Brain microvascular endothelial cell (primary cell): ENCODE measurements at places on chromosomes 6 and 20.

- DNase-seq = no peak
Measured at GRCh38 chr20:57529810-57530209, 4.9 kb upstream of the CTCFL start.

DNA sequence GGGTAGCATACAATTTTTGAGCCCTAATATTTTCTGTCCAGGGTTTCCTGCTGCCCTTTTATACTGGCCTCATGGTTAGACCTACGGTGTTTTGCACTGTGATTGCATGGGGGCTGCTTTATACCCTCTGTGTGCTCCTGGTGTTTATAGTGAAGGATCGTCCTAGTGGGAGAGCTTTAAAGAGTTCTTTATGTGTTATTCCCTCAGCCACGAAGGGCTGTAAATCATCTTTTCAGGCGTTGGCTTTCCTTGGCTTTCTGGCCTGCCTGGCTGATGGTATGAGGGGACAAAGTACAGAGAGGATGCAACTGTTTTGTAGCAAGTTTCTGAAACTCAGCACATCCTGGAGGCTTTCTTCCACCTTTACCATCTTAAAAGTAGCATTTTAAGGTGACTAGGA, 464.3 kb downstream of the EPM2A start:
- no peak for DNase-seq

DNA sequence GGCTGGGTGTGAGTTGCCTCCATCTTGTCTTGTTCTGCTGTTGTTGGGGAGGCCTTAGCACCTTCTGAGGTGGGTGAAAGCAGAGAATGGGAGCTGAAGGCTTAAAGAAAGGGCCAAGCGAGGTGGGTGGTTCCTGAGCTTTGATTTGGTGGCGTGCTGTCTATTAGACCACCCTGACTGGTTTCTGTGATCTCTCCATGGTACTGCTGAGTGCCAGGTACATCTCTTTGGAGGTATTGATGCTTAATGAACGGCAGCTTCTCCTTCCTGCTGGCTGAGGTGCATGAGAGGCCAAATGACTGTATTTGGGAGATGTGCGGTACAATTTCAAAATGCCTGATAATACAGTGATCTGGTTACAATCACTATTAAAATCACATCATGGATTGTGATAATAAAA, 15.4 kb downstream of the RIN2 start:
- no peak for DNase-seq

DNA sequence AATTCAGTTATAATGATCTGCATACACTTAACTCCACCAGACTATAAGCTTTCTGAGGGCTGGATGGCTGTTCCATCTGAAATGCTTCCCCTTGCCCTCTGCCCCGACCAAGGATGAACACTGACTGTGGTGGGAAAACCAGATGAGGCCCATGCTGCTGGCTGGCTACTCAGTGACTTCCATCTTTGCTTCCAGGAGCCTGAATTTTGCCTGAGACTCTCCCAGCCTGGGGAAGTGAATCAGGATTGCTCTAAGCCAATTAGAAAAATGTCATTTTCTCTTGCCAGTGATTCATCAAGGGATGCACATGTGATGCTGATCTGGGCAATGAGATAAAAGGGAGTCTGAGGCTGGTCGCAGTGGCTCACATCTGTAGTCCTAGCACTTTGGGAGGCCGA, 1.7 kb upstream of the TOMM34 start:
- DNase-seq = peak; percentile 58

GRCh38 chr20:57574954-57575353, 14.0 kb downstream of the PCK1 start:
- no peak for DNase-seq

DNA sequence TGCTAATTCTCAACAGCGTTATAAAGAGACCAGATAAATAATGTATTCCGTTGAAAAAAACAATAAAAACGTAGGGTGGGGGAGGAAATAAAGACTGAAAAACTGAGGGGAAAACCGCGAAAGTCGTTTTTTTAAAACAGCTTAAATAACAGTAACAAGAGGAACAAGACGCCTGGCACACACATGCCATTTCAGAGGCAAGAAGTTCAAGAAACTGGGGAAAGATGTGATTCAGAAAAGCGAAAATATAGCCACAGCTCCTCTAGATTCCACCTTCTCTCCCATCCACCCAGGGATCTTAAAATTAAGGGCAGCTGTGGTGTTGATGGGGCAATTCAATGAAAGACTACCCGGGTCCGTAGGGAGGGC, 1.3 kb downstream of the EPB41L2 start:
- DNase-seq = no peak

DNA sequence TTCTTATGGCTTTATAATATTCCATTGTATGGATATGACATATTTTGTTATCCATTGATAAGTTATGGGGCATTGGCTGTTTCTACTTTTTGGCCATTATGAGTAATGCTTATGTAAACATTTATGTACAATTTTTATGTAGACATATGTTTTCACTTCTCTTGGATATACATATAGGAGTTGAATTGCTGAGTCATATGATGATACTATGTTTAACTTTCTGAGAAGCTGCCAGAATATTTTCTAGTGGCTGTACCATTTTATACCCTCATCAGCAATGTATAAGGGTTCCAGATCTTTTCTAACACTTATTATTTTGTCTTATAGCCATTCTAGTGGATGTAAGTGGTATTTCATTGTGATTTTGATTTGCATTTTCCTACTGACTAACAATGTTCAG, 23.1 kb downstream of the OTOR start:
- DNase-seq = no peak

DNA sequence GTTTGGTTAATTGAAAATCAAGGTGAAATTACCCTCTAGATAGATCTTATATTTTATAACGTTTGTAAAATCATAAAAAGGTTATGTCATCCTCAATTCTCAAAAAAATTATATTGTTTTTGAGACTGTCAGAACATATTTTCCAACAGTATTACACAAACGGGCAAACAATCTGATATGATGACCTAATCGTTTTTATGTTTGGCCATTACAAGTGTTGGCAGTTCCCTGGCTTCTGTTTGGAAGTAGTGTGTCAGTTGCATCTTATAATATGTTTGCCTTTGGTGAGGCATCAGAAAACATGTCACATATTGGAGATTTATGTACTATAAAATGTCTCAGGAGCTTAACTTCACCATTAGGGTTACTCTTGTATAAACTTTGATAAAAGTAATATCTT, 308.1 kb upstream of the EPHA7 start:
- no peak for DNase-seq

GRCh38 chr20:3224681-3225421, 14.1 kb downstream of the SLC4A11 start:
- DNase-seq = no peak

GRCh38 chr20:22389836-22390542, 194.4 kb downstream of the FOXA2 start:
- DNase-seq = no peak

DNA sequence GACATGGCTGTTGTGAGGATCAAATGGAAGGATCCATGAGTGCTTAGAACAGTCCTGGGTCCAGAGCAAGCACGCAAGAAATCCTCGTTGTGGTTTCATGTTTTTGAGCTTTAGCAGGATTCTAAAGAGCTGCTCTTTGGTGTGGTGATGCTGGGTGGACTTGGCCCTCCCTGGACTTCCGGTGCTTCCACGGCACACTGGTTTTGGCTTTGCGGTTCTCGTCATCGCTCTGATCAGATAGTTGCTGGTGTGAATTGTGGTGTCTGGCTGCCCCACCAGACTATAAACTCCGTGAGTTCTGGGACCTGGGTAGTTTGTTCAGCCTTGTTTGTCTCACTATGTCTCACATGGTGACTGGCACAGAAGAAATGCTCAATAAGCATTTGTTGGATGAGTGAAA, 3.3 kb downstream of the HNF4A start:
- no peak for DNase-seq

DNA sequence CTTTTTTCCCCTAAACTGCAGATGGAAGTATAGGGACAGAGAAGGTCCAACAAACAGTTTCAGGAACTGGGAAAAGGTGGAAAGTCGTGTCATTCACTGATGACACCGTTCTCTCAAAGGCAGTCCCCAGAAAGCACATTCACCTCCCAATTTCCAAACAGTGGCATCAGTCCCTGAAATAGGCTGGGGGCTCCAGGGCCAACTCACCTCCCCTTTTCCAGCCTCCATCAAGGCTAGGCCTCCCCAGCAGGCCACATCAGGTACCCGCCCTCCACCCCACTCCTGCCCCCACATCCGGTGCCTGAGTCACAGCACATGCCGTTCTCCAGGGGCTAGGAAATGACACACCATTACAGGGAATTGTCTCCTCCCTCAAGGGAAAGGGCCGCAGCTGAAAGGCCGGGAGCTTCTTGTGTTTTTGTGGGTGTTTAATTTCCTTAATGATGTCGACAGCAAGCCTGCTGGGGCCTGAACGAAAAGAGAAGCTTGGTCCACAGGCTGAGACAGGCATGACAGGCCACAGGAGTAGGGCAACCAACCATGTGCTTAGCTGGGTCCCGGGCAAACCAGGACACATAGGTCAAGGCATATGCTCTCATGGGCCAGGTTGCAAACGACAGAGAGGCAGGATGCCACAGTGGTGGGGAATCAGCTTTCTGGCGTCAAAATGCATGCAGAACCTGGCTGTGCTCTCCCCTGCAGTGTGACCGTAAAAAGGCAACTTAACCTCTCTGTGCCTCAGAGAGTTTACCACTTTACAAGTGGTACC, 39.2 kb downstream of the ZMYND8 start:
- DNase-seq = peak; percentile 93

GRCh38 chr20:13221673-13222318, 722 bp downstream of the ISM1 start:
- peak; percentile 37 for DNase-seq

- DNase-seq = no peak
Measured at GRCh38 chr6:70281923-70282311, 21.0 kb downstream of the COL9A1 start.

DNA sequence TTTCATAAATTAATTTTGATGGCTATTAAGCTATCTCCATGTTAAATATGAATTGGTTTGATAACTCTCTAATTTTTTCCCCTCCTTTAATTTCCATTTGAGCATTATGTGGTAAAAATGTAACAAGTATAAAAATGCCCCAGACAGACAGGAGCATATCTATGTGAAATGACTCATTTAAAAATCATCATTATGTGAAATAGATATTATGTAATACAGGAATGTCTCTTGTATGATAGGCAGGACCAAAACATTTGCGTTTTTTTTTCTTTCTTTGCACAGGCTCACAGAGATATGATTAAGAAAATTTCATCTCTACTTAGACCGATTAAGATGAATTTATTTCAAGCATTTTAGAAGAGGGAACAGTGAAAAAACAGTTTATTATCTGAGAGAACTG, 95.8 kb downstream of the AKAP7 start:
- no peak for DNase-seq

GRCh38 chr6:96058082-96058481, 42.3 kb downstream of the FUT9 start:
- no peak for DNase-seq

GRCh38 chr6:138973466-138974153, 14.4 kb downstream of the REPS1 start:
- DNase-seq = peak; percentile 57

GRCh38 chr20:19851861-19852260, 93.8 kb downstream of the RIN2 start:
- DNase-seq = no peak

DNA sequence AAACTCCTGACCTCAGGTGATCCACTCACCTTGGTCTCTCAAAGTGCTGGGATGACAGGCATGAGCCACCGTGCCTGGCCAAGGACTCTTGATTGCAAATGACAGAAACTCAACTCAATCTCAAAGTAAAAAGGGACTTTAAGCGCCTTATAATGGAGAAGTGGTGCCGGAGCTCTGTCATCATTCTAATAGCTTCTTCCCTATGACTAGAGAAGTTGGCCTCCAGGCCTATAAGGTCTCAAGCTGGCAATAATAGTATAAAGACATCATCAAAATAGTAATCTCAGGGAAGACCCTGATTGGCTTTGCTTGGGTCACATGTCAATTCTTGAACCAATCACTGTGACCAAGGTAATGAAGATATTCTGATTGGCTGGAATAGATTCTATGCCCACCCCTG, 8.5 kb upstream of the KIAA1755 start:
- DNase-seq = no peak

DNA sequence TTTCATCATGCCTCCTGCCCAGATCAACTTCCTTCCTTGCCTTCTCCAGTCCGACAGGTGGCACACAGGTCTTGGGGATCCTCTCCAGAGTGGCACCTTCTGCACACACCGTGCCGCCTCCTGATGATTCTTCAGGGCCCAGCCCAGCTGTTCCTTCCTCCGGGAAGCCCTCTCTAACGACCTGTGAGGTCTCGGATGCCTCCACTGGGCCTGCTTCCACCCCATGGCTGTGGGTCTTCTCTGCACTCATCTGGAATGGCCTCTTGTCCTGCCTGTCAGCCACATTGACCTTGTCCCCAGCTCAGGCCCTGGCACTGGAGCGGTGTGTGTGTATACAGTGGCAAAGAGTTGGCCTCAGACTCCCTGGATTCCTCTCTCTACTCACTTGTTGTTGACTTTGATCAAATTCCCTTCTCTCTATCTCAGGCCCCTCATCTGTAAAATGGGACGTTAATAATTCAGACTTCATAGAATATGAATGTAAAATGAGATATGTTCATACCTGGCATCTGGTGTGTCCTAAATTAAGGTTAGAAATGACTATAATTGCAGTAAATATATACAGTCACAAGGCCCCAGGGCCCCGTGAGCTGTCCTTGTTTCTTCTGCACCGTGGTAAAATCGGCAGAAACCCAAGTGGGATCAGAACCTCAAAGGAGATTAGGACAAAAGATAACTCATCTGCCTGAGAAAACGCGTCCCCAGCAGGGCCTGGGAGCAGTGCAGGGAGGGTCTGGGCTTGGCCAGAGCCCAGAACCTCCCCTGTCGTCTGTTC, 1.5 kb downstream of the FAM210B start:
- no peak for DNase-seq

DNA sequence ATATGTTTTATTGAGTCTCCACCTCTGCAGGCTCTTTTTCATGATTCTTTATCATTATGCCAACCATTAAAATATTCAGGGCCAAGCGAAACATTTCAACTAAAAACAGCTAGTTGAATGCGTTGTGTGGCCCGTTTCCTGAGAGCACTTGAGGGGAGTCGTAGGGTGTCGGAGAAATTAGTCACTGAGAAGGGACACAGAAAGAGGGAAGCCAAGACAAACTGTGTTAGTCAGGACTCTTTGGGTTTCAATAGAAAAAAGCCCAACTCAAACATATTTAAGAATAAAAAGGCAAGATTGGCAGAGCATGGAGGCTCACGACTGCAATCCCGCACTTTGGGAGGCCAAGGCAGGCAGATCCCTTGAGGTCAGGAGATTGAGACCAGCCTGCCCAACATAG, 58.9 kb downstream of the MAFB start:
- no peak for DNase-seq

- no peak for DNase-seq
Measured at GRCh38 chr6:148682990-148683389, 63.8 kb upstream of the UST start.

- DNase-seq = peak; percentile 20
Measured at GRCh38 chr6:17165383-17165782, 63.5 kb downstream of the STMND1 start.

- DNase-seq = no peak
Measured at GRCh38 chr6:106534564-106534982, 94.7 kb downstream of the RTN4IP1 start.

GRCh38 chr6:15213838-15214400, 31.9 kb upstream of the JARID2 start:
- DNase-seq = no peak
